Aorta (tissue), 5 donors: ENCODE measurements at places on chromosomes 3 and 15. TPM values are rescaled to one million over a fixed set of nuclear protein-coding genes. Genes with fewer than 3 reads are reported as not detected.

GRCh38 chr3:69867941-69868505 is 128.8 kb downstream of the MITF start:
- H3K4me3 ChIP-seq = no peak overlapping the region
- no peaks in the 10 kb centered on the region for H3K36me3 ChIP-seq
- H3K27ac ChIP-seq = no peak overlapping the region
- H3K4me1 ChIP-seq = no peaks in the 10 kb centered on the region

GRCh38 chr3:105144837-105145236 is 221.9 kb upstream of the ALCAM start:
- no peak for DNase-seq
- no peak overlapping the region for H3K27ac ChIP-seq
- no peaks in the 10 kb centered on the region for H3K4me1 ChIP-seq
- no peaks in the 10 kb centered on the region for H3K36me3 ChIP-seq
- H3K27me3 ChIP-seq = no peaks in the 10 kb centered on the region

GRCh38 chr3:112089956-112090886 is 4.0 kb downstream of the C3orf52 start:
- H3K27me3 ChIP-seq = no peaks in the 10 kb centered on the region
- H3K36me3 ChIP-seq = no peaks in the 10 kb centered on the region
- no peak for DNase-seq
- H3K27ac ChIP-seq = no peak overlapping the region

- no peaks in the 10 kb centered on the region for H3K4me1 ChIP-seq
- no peak overlapping the region for H3K27ac ChIP-seq
- H3K27me3 ChIP-seq = no peaks in the 10 kb centered on the region
- no peak overlapping the region for H3K4me3 ChIP-seq
- no peak for DNase-seq
These were observed 1.3 kb upstream of the PRR20G start for GRCh38 chr3:127288921-127289705.

COL8A1 gene
- polyA plus RNA-seq = 208 TPM

- H3K4me1 ChIP-seq = no peaks in the 10 kb centered on the region
- DNase-seq = no peak
- no peak overlapping the region for H3K4me3 ChIP-seq
- H3K27ac ChIP-seq = no peak overlapping the region
These were observed 79.7 kb downstream of the DZIP3 start for GRCh38 chr3:108669208-108669607.

HTR3E gene
- not detected for polyA plus RNA-seq

DNA sequence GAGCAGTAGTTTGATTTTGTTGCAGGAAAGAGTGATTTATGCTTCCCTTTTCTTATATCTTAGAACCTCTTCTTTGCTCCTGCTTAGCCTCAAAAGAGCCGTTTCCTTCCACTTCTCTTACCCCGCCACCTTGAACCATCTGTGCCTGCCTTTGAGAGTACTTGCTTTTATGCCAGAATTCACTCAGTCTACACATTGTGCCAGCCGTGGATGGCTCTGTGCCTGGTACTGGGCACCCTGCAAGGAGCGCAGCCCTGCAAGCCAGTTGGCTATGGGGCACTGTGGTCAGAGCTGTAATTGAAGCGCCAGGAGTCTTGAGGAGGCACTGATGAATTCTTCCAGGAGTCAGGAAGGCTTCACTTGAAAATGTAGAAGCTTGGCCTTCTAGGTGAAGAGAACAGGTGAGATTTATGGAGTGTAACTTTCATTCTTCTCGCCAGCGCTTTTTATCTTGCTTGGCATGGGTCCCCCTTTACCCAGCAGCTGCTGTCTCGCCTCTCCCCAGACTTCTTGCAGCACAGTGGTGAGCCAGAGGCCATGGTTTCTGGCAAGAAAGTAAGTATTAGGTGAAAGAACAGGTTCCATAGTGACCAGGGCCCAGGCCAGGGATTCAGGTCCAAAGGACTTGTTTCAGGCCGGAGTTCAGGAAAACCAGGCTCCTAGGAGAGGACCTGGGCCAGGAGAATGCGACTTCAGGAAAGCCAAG is 4.9 kb downstream of the TMED3 start:
- H3K4me3 ChIP-seq = no peak overlapping the region
- DNase-seq = no peak
- H3K27me3 ChIP-seq = no peaks in the 10 kb centered on the region
- H3K4me1 ChIP-seq = peaks cover 4% of the 10 kb centered on the region
- H3K27ac ChIP-seq = no peak overlapping the region

GNAT1 gene
- not detected for polyA plus RNA-seq

GRCh38 chr3:160171813-160172212 is 53.4 kb upstream of the C3orf80 start:
- no peaks in the 10 kb centered on the region for H3K4me1 ChIP-seq
- no peak overlapping the region for H3K4me3 ChIP-seq
- DNase-seq = no peak
- H3K27me3 ChIP-seq = no peaks in the 10 kb centered on the region
- H3K27ac ChIP-seq = no peak overlapping the region
- H3K36me3 ChIP-seq = no peaks in the 10 kb centered on the region

TRIM42 gene
- polyA plus RNA-seq = not detected

- no peak for DNase-seq
- H3K4me1 ChIP-seq = peaks cover 5% of the 10 kb centered on the region
- H3K27ac ChIP-seq = peak overlapping the region; percentile 18
These were observed 1.9 kb downstream of the CD200 start for GRCh38 chr3:112334691-112335433.

PLCL2 gene
- 2.1 TPM for polyA plus RNA-seq

GRCh38 chr3:29335438-29335837 is 54.6 kb downstream of the RBMS3 start:
- H3K36me3 ChIP-seq = no peaks in the 10 kb centered on the region
- H3K4me1 ChIP-seq = peaks cover 4% of the 10 kb centered on the region
- DNase-seq = peak; percentile 91

DNA sequence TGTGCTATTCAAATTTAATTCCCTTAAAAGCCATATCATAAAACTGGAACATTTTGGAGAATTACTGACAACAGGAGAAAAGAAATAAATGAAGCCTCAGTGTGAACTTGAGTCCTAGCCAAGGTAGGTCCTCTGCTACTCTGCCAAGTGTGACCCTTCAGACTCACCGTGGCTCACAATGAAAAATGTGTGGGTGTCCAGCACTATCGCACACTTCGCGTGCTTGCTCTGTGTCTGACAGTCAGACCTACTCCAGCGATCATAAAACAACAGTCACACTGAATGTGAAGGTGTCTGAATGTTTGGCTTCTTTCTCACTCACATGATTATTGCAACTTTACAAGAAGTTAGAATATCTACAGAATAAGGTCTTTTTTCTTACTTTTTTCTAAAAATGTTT is 65.8 kb upstream of the TRA2B start:
- no peak overlapping the region for H3K4me3 ChIP-seq
- no peaks in the 10 kb centered on the region for H3K4me1 ChIP-seq

SPG21 gene
- polyA plus RNA-seq = 72.6 TPM

DNA sequence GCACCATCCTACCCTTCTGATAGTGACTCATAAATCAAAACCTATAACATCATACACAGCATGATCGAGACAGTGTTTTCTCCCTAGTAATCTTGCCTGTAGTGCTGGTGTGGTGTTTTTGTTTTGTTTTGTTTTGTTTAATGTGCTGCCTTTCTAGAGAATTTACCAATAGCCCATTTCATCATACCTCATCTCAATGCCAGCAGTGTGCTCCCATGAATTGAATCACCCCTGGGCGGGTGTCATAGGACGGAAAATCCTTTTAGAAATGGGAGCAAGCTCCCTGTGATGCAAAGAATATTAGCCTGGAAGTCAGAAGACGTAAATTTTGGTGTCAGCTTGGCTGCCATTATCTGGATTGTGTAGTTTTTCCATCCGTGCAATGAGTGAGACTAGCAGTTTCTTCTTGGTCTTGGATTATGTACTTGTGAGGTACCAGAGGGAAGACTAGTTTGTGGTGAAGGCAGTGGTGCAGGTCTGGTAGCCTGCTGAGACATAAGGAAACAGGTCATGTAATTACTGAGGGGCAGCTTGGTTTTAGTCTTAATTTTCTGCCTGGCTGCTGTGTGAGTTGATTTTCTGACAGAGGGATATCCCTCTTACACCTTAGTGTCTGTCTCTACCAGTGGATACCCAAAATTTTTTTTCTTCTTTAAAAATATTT is 29.9 kb downstream of the IGSF10 start:
- H3K4me3 ChIP-seq = no peak overlapping the region
- H3K27ac ChIP-seq = no peak overlapping the region

TMEM207 gene
- not detected for polyA plus RNA-seq

GRCh38 chr15:68372291-68372811 is 59.6 kb downstream of the ITGA11 start:
- no peak overlapping the region for H3K4me3 ChIP-seq
- H3K27ac ChIP-seq = no peak overlapping the region
- DNase-seq = no peak
- H3K36me3 ChIP-seq = no peaks in the 10 kb centered on the region
- H3K27me3 ChIP-seq = no peaks in the 10 kb centered on the region
- H3K4me1 ChIP-seq = peaks cover 4% of the 10 kb centered on the region

- H3K36me3 ChIP-seq = no peaks in the 10 kb centered on the region
- H3K27ac ChIP-seq = no peak overlapping the region
- no peaks in the 10 kb centered on the region for H3K4me1 ChIP-seq
- no peaks in the 10 kb centered on the region for H3K27me3 ChIP-seq
These were observed 99.4 kb upstream of the UBE2E2 start for GRCh38 chr3:23103764-23104163.

DNA sequence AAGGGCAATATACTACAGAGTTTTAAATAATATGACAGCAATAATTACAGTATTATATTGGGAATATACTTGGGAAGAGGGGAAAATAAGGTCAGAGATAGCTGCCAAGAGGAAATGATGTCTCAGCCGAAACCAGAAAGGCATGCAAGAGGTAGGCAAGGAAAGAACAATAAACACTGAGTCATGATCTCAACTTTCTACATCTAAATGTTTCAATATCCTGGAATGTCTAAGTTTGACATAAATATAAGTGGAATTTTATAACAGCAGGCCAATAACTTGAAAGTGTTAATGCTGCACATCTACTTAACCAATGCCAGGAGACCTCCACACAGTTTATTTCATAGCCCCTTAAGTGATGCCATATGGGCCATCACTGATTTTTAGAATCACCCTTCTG is 99.8 kb upstream of the CPNE4 start:
- peak overlapping the region; percentile 67 for H3K27ac ChIP-seq
- H3K36me3 ChIP-seq = no peaks in the 10 kb centered on the region

TRANK1 gene
- 5.0 TPM for polyA plus RNA-seq

FGD5 gene
- polyA plus RNA-seq = 2.5 TPM

DNA sequence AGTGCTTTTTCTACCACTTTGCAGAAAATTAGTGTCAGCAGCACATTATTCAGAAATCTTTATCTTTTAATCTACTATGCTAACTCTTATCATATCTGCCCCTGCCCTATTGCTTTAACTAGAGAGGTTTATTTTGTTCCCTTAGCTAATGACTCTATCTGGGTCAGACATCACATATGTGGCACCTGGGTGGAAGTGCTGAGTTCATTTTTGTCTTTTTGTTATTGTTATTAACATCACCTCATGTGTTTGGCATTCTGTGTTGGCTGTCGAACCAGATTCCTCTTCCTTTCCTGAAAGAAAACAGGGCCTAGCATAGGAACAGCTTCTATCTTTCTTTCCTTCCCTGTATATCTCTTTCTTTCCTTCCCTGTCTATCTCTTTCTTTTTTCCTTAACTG is 100.7 kb downstream of the RBMS3 start:
- peak overlapping the region; percentile 48 for H3K27ac ChIP-seq
- no peak for DNase-seq
- no peaks in the 10 kb centered on the region for H3K27me3 ChIP-seq
- H3K4me1 ChIP-seq = peaks cover 10% of the 10 kb centered on the region
- no peak overlapping the region for H3K4me3 ChIP-seq

TMEM42 gene
- polyA plus RNA-seq = 19.1 TPM

DNA sequence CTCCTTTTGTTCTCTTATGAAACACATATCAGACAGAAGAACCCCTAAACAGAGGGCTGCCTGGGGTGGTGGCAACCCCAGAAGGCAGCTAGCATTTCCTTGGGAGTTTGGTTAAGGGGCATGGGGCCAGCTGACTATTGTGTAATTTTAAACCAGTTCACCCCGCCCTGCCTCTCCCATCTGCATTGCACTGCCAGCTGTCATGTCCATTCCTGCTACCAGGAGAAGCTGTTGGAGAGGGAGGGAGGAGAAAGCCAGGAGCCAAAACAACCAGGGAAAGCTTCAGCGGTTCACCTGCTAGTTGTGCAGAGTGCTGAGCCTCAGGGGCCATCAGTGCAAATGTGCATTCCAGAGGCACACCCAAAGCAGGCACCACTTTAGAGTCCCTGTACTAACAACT is 47.6 kb upstream of the ATP1B3 start:
- H3K4me3 ChIP-seq = no peak overlapping the region
- H3K27ac ChIP-seq = no peak overlapping the region
- H3K36me3 ChIP-seq = no peaks in the 10 kb centered on the region
- DNase-seq = no peak
- H3K4me1 ChIP-seq = no peaks in the 10 kb centered on the region

LYZL4 gene
- polyA plus RNA-seq = not detected

DNA sequence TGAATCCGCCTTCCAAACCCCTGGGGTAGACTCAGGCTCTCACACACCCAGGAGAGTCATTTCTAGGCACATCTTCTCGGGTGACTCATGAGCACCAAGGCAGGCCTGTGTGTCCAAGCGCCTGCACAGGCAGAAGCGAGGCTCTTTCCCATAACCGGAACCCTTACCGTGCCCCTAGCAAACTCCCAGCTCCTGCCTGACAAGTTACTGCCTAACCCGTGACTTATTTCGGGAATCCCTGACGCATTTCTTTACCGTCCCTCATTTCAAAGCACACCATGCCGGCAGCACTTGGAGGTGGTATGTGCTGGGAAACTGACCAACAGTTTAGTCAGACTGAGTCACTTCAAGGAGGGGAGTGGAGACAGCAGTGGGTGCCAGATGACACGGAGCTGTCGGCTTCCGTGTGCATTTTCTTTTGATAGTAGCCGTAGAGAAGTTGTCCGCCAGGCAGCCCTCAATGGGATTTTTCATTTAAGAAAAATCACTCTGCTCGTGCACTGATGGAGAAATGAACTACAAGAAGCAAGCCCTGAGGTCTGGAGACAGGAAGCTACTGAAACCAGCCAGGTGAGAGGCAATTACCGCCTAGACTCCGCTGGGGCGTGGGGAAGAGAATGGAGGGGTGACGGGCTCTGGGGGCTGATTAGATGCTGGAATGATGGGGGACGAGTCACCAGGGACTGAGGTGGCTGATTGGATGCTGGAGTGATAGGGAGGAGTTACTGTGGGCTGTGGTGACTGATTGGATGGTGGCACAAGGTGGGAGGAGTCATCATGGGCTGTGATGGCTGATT is 17.3 kb upstream of the HRH1 start:
- no peak overlapping the region for H3K4me3 ChIP-seq
- no peaks in the 10 kb centered on the region for H3K36me3 ChIP-seq
- peak overlapping the region; percentile 49 for H3K27ac ChIP-seq
- peaks cover 3% of the 10 kb centered on the region for H3K4me1 ChIP-seq
- H3K27me3 ChIP-seq = no peaks in the 10 kb centered on the region

GRCh38 chr15:81829918-81830317 is 215.9 kb downstream of the MEX3B start:
- no peaks in the 10 kb centered on the region for H3K36me3 ChIP-seq
- no peak overlapping the region for H3K27ac ChIP-seq

NR1D2 gene
- polyA plus RNA-seq = 18.4 TPM

TMEM45A gene
- polyA plus RNA-seq = 29.2 TPM

GOLGA6L7 gene
- polyA plus RNA-seq = not detected

- no peak overlapping the region for H3K27ac ChIP-seq
- H3K4me3 ChIP-seq = no peak overlapping the region
- no peaks in the 10 kb centered on the region for H3K36me3 ChIP-seq
- no peak for DNase-seq
These were observed 345.0 kb downstream of the TUSC7 start for GRCh38 chr3:117054556-117054955.

SPSB4 gene
- polyA plus RNA-seq = 0.13 TPM

GRCh38 chr15:50181969-50182218 is at the start of gene SLC27A2:
TSS of gene SLC27A2 (plus strand) at chr15:50182196. CDS start at chr15:50182428, 232 bp downstream.
- H3K4me1 ChIP-seq = no peaks in the 10 kb centered on the region
- no peak for DNase-seq
- no peaks in the 10 kb centered on the region for H3K36me3 ChIP-seq
- peak within 1 kb of the TSS; percentile 6 for H3K4me3 ChIP-seq
